ENCODE measurements at places on chromosomes 12 and 14. TPM values are rescaled to one million over a fixed set of nuclear protein-coding genes. Genes with fewer than 3 reads are reported as not detected.
A peak's percentile ranks its signal among the peaks of the same experiment; 100 is the strongest.

GRCh38 chr14:21107283-21107800, 6.5 kb downstream of the TMEM253 start:
- H3K27me3 ChIP-seq: no peaks in the 10 kb centered on the region
- DNase-seq: no peak
- H3K4me1 ChIP-seq: peaks cover 54% of the 10 kb centered on the region

DNA sequence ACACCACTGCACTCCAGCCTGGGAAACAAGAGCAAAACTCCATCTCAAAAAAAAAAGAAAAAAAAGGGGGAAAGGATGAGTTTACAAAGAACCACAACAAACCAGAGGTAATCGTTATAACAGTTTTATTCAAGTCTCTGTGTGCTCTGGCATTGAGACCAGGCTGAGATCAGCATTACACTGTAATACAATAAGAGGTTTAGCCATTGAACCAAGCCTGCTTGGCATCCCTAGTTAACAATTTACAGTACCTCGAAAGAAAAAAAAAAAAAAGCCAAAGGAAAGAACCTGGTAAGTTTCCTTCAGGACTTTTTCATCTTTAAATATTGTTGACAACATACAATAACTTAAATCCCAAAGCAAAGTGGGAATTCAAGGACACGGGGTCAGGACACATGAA, 80.7 kb downstream of the TTC9 start:
- no peak overlapping the region for H3K4me3 ChIP-seq
- H3K27me3 ChIP-seq: no peaks in the 10 kb centered on the region
- peaks cover 8% of the 10 kb centered on the region for H3K36me3 ChIP-seq
- H3K27ac ChIP-seq: peak overlapping the region; percentile 70
- peaks cover 20% of the 10 kb centered on the region for H3K4me1 ChIP-seq

GRCh38 chr14:100291305-100292075, 14.8 kb downstream of the SLC25A29 start:
- H3K4me3 ChIP-seq: no peak overlapping the region
- peaks cover 14% of the 10 kb centered on the region for H3K4me1 ChIP-seq
- no peak for DNase-seq
- no peaks in the 10 kb centered on the region for H3K27me3 ChIP-seq
- H3K36me3 ChIP-seq: no peaks in the 10 kb centered on the region
- no peak overlapping the region for H3K27ac ChIP-seq

GRCh38 chr12:104999347-104999685, 13.2 kb downstream of the NOPCHAP1 start:
- peaks cover 66% of the 10 kb centered on the region for H3K36me3 ChIP-seq
- no peaks in the 10 kb centered on the region for H3K27me3 ChIP-seq
- no peak overlapping the region for H3K4me3 ChIP-seq
- H3K27ac ChIP-seq: no peak overlapping the region
- H3K4me1 ChIP-seq: no peaks in the 10 kb centered on the region

Gene SLC17A8
- total RNA-seq: 2.6 TPM

Gene C12orf50
- 0.17 TPM for total RNA-seq

DNA sequence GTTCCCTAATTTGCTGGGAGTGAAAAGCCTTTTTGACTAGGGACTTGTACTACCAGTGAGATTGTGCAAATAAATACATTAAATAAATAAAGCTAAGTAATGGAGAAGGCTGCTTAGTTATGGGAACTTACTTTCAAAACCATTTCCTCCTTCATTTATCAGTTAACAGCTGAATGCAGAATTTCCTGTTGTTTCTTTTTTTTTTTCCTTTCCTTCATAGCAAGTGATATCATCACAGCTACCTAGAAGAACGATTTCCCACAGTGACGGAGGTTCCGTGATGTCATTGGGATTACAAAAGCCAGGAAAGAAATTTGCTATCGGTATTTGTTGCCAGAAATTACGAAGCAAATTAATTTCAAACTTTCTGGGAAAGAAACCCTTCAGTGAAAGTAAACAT, 42.1 kb upstream of the SOCS2 start:
- H3K4me1 ChIP-seq: peaks cover 5% of the 10 kb centered on the region
- H3K4me3 ChIP-seq: no peak overlapping the region
- no peak overlapping the region for H3K27ac ChIP-seq

GRCh38 chr14:65813760-65814384, 401.3 kb downstream of the FUT8 start:
- peaks cover 11% of the 10 kb centered on the region for H3K27me3 ChIP-seq
- H3K36me3 ChIP-seq: no peaks in the 10 kb centered on the region
- H3K4me3 ChIP-seq: no peak overlapping the region

- H3K4me3 ChIP-seq: no peak overlapping the region
- no peaks in the 10 kb centered on the region for H3K4me1 ChIP-seq
- no peaks in the 10 kb centered on the region for H3K36me3 ChIP-seq
- H3K27ac ChIP-seq: no peak overlapping the region
- no peaks in the 10 kb centered on the region for H3K27me3 ChIP-seq
- DNase-seq: no peak
These were observed 88.3 kb downstream of the GTF2A1 start for GRCh38 chr14:81132468-81132867.

DNA sequence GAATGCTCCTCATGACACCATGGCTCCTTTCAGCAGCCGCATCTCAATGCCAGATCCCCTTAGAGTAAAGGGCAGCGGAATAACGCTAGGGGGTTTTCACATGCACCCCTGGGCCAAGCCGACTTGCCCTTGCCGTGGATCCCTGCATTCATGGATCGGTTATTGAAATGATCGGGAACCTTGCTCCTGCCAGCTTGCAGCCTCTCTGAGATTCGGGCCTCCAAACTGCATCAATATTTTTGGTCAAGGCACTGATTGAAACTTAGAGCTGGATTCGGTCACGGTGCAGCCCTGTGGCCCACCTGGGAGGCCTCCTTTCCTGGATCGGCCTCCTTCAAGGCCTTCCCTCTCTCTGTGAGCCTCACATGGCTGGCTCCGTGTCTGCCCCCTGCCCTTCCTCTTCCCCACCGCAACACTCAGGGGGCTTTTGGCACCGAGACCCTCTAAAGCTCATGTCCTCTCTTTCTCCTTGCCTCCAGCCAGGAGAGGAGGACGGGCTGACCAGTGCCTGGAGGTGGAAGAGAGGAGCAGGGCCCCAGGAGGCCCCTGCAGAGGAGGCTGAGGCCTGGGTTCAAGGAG, 1.8 kb downstream of the PTPN6 start:
- H3K27ac ChIP-seq: no peak overlapping the region
- H3K36me3 ChIP-seq: peaks cover 4% of the 10 kb centered on the region
- peaks cover 5% of the 10 kb centered on the region for H3K4me1 ChIP-seq
- no peak overlapping the region for H3K4me3 ChIP-seq
- DNase-seq: no peak
- H3K27me3 ChIP-seq: no peaks in the 10 kb centered on the region

DNA sequence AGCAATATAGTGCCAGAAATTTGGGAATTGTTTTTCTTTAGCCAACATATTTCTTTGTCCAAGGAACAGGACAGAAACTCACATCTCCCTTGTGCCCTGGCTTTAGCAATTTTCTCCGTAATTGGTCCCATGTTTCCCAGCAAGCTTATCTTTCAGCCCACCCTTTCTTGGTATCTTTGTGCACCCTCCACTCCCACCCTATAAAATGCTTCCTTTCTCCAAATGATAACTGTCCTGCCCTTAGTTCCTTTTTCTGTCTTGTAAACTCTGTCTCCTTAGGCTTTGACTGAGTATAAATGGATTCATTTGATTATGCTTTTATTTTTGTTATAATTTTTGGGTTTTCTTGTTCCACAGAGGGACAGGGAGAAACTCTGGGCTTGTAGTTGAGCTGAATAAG, 442.8 kb downstream of the ATP23 start:
- no peak overlapping the region for H3K27ac ChIP-seq
- no peaks in the 10 kb centered on the region for H3K27me3 ChIP-seq
- no peaks in the 10 kb centered on the region for H3K36me3 ChIP-seq
- H3K4me3 ChIP-seq: no peak overlapping the region

DNA sequence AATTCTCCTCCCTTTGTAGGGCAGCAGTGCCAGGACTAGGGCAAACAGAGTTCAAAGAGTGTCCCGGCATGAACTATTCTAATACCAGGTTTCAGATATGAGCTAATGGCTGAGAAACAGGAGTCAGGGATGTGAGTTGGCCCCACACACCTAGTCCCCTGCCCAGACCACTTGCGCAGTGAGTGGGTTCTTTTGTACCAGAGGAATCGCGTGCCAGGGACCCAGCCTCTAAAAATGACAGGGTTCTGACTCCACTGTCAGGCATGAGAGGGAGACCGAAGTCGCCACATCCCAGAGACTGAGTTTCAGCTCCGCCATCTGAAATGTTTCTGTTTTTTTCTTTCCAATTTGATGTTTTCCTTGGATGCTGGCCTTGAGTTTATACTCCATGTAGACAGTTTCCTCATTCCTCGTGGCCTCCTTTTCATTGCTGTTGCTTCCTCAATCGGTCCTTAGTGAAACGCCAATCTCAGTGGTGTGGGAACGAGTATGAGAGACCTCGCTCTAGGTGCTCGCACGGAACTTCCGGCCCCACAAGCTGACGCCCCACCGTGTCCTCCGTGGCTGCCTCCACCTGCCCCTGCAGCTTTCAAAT, 31.5 kb downstream of the FBXL14 start:
- H3K4me1 ChIP-seq: peaks cover 20% of the 10 kb centered on the region
- H3K36me3 ChIP-seq: peaks cover 25% of the 10 kb centered on the region
- no peak overlapping the region for H3K27ac ChIP-seq
- H3K27me3 ChIP-seq: peaks cover 29% of the 10 kb centered on the region

DNA sequence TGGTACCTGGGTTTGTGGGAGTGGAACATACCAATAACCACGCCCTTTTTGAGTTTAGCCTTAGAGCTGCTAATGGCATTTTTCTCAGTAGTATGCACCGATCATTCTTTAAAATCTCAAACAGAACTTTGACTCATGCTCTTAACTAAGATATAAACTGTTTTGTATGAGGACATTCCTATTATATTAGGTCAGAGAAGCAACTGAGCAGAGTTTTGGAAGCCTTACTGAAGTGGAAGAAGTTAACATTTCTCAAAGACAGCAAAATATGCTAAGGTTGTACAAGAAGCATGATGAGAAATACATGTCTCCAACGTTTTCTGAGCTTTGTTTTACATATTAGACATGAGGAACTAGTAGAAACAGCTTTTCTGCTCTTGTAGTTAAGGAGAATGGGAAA, 819.2 kb downstream of the FSCB start:
- no peaks in the 10 kb centered on the region for H3K4me1 ChIP-seq
- no peaks in the 10 kb centered on the region for H3K36me3 ChIP-seq
- peak overlapping the region; percentile 90 for H3K27ac ChIP-seq
- DNase-seq: no peak
- H3K4me3 ChIP-seq: no peak overlapping the region

DNA sequence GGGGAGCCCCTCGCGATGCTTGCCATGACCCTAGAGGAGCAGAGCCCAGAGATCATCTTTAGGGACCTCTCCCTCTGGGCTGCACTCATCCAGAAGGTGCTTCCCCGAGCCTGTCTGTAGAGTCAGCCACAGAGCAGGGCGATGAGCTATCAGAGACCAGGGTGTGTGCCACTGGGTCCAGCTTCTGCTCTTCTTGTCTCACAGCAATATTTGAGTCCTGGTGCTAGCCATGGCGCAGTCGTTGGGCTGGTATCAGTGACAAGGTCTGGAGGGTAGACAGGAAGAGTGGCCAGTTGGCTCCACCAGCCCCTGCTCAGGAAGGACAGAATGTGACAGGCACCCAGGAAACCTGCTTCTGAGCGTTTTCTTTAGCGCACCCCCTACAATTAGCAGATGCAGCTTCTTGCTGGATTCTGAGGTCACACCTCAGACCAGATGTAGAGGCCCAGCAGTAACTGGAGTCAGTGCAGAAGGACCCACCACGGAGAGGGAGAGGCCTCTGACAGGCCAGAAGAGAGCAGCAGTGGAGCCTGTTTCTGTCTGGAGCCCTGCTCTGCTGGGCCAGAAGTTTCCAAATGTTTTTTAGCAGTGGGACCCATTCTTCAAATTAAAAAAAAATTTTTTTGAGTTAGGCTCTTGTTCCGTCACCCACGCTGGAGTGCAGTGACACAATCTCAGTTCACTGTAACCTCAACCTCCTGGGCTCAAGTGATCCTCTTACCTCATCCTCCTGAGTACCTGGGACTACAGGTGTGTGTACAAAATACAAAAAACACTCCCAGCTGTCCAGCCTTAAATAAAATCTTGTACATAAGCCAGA, 23.7 kb downstream of the ANKRD9 start:
- no peak overlapping the region for H3K27ac ChIP-seq
- no peak for DNase-seq
- H3K36me3 ChIP-seq: peaks cover 13% of the 10 kb centered on the region
- peaks cover 6% of the 10 kb centered on the region for H3K4me1 ChIP-seq

GRCh38 chr12:100473050-100473715, 483 bp upstream of the NR1H4 start:
- H3K27ac ChIP-seq: no peak overlapping the region
- H3K4me3 ChIP-seq: no peak overlapping the region
- H3K36me3 ChIP-seq: no peaks in the 10 kb centered on the region
- DNase-seq: no peak

DNA sequence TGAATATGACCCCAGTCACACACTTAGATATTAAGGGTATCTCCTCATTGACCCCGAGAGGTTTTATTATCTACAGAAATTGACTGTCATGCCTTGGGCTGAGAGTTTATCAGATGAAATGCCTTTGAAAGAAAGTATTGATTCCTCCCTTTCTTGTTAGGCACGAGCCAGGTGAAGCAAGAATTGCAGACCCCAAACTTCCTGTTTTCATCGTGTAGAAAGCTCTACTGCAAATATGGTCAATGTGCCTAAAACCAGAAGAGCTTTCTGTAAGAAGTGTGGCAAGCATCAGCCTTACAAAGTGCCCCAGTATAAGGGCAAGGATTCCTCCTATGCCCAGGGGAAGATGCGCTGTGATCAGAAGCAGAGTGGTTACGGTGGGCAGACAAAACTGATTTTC, 143.9 kb upstream of the FUT8 start:
- no peak for DNase-seq
- no peaks in the 10 kb centered on the region for H3K27me3 ChIP-seq
- H3K27ac ChIP-seq: no peak overlapping the region
- no peaks in the 10 kb centered on the region for H3K4me1 ChIP-seq

GRCh38 chr12:40837891-40838429, 145.7 kb downstream of the CNTN1 start:
- H3K27ac ChIP-seq: no peak overlapping the region
- no peaks in the 10 kb centered on the region for H3K27me3 ChIP-seq
- no peaks in the 10 kb centered on the region for H3K36me3 ChIP-seq
- DNase-seq: no peak
- no peaks in the 10 kb centered on the region for H3K4me1 ChIP-seq
- H3K4me3 ChIP-seq: no peak overlapping the region

DNA sequence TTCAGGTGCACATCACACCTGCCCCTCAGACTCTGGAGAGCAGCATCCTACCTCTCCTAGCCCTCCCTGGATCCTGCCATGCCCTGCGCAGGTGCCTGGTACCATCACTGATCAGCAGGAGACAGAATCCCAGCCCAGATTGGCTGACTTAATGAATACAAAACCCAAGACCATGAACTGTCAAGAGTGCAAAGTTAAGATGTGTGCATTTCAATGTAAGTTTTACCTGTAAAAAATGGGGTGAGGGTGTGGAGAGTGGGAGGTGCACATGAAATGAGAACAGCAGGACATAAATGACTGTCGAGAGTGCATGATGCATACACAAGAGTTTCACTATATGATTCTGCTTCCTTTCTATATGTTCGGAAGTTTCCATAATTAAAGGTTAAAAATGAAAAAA, 57.9 kb upstream of the GPR68 start:
- DNase-seq: no peak
- no peak overlapping the region for H3K4me3 ChIP-seq
- no peaks in the 10 kb centered on the region for H3K27me3 ChIP-seq

All from type B pancreatic cell (in vitro differentiated cells).